ENCODE measurements at places on chromosomes 6 and 20. TPM values are rescaled to one million over a fixed set of nuclear protein-coding genes. Genes with fewer than 3 reads are reported as not detected.

CHMP4B gene
- total RNA-seq, result 82.8 TPM

CLPSL2 gene
- total RNA-seq, result not detected

GGT7 gene
- total RNA-seq, result 19.8 TPM

SULF2 gene
- total RNA-seq, result 1.2 TPM

TMC2 gene
- not detected for total RNA-seq

CDSN gene
- total RNA-seq, result not detected

DNA sequence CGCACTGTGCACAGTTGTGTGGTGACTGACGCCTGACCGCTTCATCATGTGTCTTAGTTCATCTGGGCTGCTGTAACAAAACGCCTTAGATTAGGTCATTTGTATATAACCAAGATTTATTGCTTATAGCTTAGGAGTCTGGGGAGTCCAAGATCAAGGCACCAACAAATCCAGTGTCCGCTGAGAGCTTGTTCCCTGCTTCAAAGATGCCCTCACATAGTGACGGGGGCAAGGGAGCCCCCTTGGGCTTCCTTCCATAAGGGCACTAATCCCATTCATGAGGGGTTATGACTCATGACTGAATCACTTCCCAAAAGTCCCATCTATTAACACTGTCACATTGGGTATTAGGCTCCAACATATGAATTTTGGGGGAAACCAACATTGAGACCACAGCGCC lies 34.6 kb downstream of the CYP24A1 start:
- no peaks in the 10 kb centered on the region for H3K4me1 ChIP-seq
- no peak overlapping the region for H3K27ac ChIP-seq
- no peak for DNase-seq
- peaks cover 4% of the 10 kb centered on the region for H3K27me3 ChIP-seq
- no peak overlapping the region for H3K4me3 ChIP-seq

- no peaks in the 10 kb centered on the region for H3K4me1 ChIP-seq
- no peaks in the 10 kb centered on the region for H3K36me3 ChIP-seq
- no peak for DNase-seq
- no peak overlapping the region for H3K4me3 ChIP-seq
- no peak overlapping the region for H3K27ac ChIP-seq
These were observed 106.3 kb downstream of the NKAIN2 start for GRCh38 chr6:123909989-123910388.

DNA sequence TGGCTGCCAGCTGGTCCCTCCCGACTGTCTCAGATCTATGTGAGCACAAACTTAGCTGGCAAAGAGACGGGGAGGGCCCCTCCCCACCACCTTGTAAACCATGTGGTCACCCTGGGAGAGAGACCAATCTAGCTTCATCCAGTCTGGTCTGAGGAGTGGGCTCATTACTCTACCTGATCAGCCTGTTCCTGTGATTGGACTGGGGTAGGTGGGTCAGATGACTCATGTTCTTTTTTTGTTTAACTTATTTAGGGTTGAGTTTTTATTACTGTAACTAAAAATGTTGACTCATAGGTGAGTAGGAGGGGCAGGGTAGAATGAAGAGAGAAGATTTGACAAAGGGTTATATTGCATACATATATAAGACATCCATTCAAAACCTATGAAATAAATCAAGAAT lies 4.7 kb downstream of the GSTA4 start:
- H3K36me3 ChIP-seq, result peaks cover 5% of the 10 kb centered on the region
- no peak overlapping the region for H3K27ac ChIP-seq
- no peak overlapping the region for H3K4me3 ChIP-seq

DNA sequence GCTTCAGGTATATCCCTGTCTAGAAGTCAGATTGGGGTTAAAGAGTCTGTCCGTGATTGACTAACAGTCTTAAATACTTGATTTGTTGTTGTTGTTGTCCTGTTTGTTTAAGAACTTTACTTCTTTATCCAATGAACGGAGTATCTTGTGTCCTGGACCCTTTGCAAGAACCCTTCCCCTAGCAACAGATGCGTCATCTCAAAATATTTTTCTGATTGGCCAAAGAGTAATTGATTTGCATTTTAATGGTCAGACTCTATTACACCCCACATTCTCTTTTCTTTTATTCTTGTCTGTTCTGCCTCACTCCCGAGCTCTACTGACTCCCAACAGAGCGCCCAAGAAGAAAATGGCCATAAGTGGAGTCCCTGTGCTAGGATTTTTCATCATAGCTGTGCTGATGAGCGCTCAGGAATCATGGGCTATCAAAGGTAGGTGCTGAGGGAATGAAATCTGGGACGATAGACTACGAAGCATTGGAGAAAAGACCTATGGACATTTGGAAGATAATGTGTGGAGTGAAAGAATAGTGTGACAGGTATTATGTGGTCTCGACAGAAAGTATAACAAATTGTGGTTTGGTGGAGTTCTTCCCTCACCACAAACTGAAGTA lies at the start of gene HLA-DRA:
Gene HLA-DRA, plus strand, starts transcription at position 286 of the 613 bp plus-strand sequence. Its CDS starts 64 bp downstream, at position 350.
- H3K4me3 ChIP-seq, result peak within 1 kb of the TSS; percentile 78
- H3K27ac ChIP-seq, result peak within 1 kb of the TSS; percentile 66

GRCh38 chr20:4985658-4986057 lies 15.7 kb downstream of the SLC23A2 start:
- no peaks in the 10 kb centered on the region for H3K27me3 ChIP-seq
- no peak for DNase-seq
- peaks cover 15% of the 10 kb centered on the region for H3K4me1 ChIP-seq
- no peak overlapping the region for H3K27ac ChIP-seq

DNA sequence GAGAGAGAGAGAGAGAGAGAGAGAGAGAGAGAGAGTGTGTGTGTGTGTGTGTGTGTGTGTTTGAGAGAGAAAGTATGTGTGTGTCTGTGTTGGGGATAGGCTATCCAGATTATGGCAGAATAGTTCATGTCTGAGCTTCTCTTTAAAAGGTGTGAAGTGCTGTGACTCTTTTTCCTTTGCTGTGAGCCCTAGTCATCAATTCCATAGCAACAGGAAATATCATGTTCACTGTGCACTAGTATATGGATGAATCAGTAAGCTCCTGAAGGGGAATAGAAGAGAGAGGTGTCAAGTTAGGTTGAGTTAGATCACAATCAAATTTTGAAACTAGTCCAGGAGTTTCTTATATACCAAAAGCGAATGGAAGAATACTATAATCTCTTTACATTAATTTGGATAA lies 318.7 kb downstream of the RFPL4B start:
- no peak for DNase-seq
- H3K4me3 ChIP-seq, result no peak overlapping the region
- no peak overlapping the region for H3K27ac ChIP-seq
- peaks cover 2% of the 10 kb centered on the region for H3K27me3 ChIP-seq
- H3K36me3 ChIP-seq, result no peaks in the 10 kb centered on the region
- H3K4me1 ChIP-seq, result no peaks in the 10 kb centered on the region

GRCh38 chr6:134619077-134619476 lies 301.2 kb upstream of the SGK1 start:
- H3K27me3 ChIP-seq, result peaks cover 15% of the 10 kb centered on the region
- no peak overlapping the region for H3K27ac ChIP-seq
- no peaks in the 10 kb centered on the region for H3K4me1 ChIP-seq

DNA sequence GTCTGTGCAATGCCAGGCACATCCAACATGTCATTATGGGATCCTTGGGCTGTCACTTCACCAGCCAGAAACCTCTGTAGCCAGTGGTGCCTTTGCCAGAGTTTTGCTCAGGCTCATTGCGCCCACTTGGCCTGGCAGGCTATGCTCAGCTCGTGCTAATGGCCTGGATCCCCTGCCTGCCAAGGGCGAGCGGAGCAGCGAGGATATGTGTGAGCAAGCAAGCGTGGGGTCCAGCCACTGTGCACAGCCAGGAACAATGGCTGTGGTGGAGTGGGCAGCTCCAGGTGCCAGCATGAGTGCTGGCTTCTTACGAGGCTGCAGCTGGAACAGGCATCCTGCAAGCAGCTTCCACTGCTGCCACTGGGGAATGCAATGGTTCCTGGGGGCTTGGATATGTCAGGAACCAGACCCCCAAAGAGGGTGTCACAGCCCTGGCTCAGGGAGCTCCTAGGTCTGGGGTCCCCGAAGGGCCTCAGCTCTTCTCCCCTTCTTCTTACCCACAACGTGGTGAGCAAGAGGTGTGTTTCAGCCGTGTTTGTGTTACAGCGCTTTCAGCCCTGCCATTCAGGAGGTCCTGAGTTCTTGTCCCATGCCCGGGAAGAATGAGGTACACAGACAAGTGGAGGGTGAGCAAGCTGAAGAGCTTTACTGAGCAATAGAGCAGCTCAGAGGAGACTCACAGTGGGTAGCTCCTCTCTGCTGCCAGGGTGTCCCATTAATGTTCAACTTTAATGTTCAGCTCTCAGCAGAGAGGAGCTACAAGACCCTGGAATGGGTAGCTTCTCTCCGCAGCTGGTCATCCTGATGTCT lies 22.3 kb upstream of the TOP1 start:
- H3K36me3 ChIP-seq, result peaks cover 12% of the 10 kb centered on the region
- H3K27me3 ChIP-seq, result no peaks in the 10 kb centered on the region
- H3K4me1 ChIP-seq, result peaks cover 53% of the 10 kb centered on the region
- H3K4me3 ChIP-seq, result no peak overlapping the region

- H3K4me3 ChIP-seq, result no peak overlapping the region
- DNase-seq, result no peak
- peaks cover 33% of the 10 kb centered on the region for H3K27me3 ChIP-seq
- H3K4me1 ChIP-seq, result peaks cover 6% of the 10 kb centered on the region
- H3K36me3 ChIP-seq, result no peaks in the 10 kb centered on the region
These were observed 170.7 kb downstream of the CDC5L start for GRCh38 chr6:44558024-44558831.

Measured in activated naive CD8-positive, alpha-beta T cell treated with anti-CD3 and anti-CD28 coated beads, Interleukin-2, amount 10 ng/mL, durations not matched to agents 7 days and 5 days (primary cell).